ENCODE measurements at places on chromosomes 4 and X. TPM values are rescaled to one million over a fixed set of nuclear protein-coding genes. Genes with fewer than 3 reads are reported as not detected.

The JCHAIN gene
- total RNA-seq: 0.23 TPM

The SUPT20HL2 gene
- total RNA-seq: not detected

The NOX1 gene
- not detected for total RNA-seq

The PAGE2B gene
- not detected for total RNA-seq

The GPR78 gene
- total RNA-seq: not detected

The CSAG3 gene
- total RNA-seq: 0.62 TPM

The CPZ gene
- total RNA-seq: not detected

The CT45A1 gene
- not detected for total RNA-seq

The MAGEB1 gene
- not detected for total RNA-seq

The PAGE5 gene
- not detected for total RNA-seq

The DSPP gene
- total RNA-seq: not detected

The BEX2 gene
- total RNA-seq: 5.0 TPM

The ARMCX1 gene
- 0.08 TPM for total RNA-seq

The FGF5 gene
- total RNA-seq: not detected

The KIF4A gene
- total RNA-seq: 40.5 TPM

The TRIM61 gene
- total RNA-seq: 1.3 TPM

The COQ2 gene
- 17.9 TPM for total RNA-seq

- DNase-seq: no peak
Measured at GRCh38 chr4:156347412-156348075, 393.9 kb upstream of the CTSO start.

GRCh38 chrX:151702026-151702714 lies 6.9 kb downstream of the PRRG3 start:
- no peak for DNase-seq

DNA sequence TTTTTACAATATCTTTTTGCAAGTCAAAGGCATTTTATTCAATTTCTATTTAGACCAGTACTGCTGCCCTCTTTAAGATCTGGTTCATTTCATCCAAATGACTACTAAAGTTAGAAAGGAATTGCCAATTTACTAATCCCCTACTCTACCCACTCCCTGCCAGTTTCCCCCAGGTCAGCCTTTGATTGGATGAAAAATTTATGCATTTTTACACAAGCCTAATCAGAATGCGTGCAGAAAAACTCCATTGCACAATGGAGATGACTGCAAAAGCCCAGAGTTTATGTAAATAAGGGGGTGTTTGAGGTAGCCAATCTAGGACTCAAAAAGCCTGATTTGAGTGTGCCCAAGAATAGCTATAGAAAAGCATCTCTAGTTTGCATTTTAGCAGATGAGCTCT lies 310.6 kb downstream of the PABPC4L start:
- DNase-seq: no peak

DNA sequence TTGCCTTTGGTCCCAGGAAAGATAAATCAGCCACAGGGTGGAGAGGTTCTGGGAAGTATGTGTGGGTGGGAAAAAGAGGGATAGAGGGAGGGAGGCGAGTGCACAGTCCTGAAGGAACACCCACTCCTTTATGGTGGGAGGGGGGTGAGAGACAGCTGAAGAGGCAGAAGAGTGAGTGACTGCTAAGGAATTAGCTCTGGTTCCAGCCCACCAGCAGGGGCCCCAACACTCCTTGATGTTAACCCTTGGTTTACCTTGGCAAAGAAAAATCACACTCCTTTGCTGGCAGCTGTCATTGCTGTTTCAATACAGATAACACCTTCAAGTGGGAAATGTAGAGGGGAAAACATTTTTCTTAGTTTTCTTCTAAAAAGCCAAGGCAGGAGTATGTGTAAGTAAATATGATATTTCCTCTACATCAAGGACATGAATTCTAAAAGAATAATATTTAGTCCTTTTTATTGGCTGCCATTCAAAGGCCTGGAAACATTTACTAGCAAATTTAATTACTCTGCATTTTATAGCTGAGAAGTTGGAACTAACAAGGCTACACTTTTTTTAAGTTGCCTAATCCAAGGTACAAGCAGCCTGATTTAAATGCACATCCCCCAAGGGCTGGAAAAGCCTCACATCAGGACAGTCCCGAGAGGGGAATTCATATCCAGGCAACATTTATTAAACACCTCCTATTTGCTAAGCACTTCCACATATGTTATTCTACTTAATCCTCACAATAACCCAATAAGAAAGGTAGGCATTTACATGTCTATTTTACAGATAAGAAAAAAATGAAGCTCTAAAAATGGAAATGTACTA lies 81.7 kb downstream of the HS6ST2 start:
- DNase-seq: no peak

GRCh38 chrX:127877318-127877717 lies 174.9 kb downstream of the ACTRT1 start:
- DNase-seq: no peak

GRCh38 chr4:128711361-128711760 lies 98.1 kb upstream of the JADE1 start:
- DNase-seq: no peak

- DNase-seq: no peak
Measured at GRCh38 chrX:124229374-124229773, 103.1 kb upstream of the TEX13D start.

DNA sequence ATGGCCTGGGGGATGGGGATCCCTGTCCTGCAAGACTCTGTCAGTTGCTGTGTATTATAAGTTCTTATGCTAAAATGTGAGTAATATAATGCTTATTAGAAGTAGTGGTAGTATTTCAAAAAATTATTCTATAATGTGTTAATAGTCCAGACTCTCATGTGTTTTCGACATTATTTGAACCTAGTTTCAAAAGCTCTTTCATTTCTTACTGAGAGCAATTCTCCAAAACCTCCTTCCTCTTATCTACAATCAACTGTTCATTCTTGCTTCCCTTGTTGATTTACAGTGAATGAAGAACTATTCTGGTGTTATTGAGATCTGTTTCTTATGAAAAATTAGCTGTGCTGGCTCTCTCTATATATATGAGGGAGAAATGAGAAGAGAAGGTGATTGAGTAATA lies 32.9 kb upstream of the PTPN13 start:
- DNase-seq: no peak

GRCh38 chr4:154184238-154184637 lies 307.4 kb downstream of the DCHS2 start:
- DNase-seq: no peak

- no peak for DNase-seq
Measured at GRCh38 chrX:132425744-132426318, 63.0 kb downstream of the MBNL3 start.

DNA sequence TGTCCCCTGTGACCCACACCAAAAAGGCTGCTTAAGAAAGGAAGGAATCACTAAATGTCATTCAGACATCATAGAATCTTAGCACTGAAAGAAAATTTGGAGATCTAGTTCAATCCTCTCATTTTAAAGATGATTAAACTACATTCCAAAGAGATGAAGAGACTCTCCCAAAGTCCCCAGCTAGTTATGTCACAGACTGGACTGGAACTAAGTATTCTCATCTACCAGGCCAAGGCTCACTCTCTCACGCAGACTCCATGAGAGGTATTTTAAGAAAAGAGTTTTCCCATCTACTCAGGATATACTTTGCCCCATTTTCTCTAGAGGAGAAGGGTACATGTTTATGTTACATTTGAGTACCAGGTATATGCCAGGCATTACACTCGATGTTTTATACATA lies 6.9 kb downstream of the FABP2 start:
- DNase-seq: no peak

GRCh38 chrX:115047181-115047580 lies 29.8 kb upstream of the IL13RA2 start:
- DNase-seq: no peak

DNA sequence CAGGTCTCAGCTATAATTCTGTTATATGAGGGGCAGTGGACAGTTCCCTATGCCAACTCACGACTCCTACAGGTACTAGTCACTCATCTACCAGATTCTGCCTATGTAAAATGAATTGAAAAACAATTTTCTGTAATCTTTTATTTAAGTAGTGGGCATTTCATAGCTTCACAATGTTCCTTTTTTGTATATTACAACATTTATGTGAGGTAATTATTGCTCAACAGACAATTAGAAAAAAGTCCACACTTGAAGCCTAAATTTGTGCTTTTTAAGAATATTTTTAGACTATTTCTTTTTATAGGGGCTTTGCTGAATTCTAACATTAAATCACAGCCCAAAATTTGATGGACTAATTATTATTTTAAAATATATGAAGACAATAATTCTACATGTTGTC lies 20.4 kb downstream of the EREG start:
- DNase-seq: no peak

GRCh38 chrX:44733931-44734330 lies 109.9 kb upstream of the DUSP21 start:
- DNase-seq: no peak

DNA sequence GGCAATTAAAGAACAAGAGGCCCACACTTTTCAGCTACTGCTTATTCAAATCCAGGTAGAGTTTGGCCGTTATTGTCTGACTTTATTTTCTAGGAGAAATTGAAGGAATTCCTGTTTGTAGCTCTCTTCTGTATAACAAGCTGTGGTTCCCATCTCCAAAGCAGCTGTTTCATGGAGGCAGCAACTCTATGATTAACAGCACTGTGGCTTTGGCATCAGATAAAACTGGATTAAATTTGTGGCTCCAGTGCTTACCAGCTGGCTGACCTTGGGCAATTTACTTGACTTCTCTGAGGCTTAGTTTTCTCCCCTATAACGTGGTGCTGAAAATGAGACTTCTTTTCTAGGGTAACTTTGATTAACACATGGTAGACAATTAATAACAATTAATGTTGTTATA lies 28.1 kb downstream of the SLC30A9 start:
- DNase-seq: no peak

- DNase-seq: no peak
Measured at GRCh38 chr4:139957986-139958738, 195.8 kb downstream of the MAML3 start.

Measured in activated CD4-positive, alpha-beta T cell treated with anti-CD3 and anti-CD28 coated beads, Interleukin-2, amount 10 ng/mL, durations not matched to agents 7 days and 5 days (primary cell).